HT-29 (cell line): ENCODE measurements at places on chromosomes 7 and 10.

GRCh38 chr7:156969972-156970420 lies 20.5 kb downstream of the NOM1 start:
- peak; percentile 37 for DNase-seq

DNA sequence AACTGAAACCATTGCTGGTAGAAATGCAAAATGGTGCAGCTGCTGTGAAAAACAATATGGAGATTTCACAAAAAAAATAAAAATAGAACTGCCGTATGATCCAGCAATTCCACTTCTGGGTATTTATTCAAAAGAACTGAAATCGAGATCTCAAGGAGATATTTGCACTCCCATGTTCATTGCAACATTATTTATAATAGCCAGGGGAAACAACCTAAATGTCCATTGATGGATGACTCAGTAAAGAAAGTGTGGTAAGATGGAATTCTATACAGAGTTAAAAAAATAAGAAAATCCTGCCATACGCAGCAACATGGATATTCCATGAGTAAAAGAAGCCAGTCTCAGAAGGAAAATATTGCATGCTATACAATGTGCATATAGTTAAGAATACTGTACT lies 290.6 kb upstream of the GHITM start:
- no peak for DNase-seq

DNA sequence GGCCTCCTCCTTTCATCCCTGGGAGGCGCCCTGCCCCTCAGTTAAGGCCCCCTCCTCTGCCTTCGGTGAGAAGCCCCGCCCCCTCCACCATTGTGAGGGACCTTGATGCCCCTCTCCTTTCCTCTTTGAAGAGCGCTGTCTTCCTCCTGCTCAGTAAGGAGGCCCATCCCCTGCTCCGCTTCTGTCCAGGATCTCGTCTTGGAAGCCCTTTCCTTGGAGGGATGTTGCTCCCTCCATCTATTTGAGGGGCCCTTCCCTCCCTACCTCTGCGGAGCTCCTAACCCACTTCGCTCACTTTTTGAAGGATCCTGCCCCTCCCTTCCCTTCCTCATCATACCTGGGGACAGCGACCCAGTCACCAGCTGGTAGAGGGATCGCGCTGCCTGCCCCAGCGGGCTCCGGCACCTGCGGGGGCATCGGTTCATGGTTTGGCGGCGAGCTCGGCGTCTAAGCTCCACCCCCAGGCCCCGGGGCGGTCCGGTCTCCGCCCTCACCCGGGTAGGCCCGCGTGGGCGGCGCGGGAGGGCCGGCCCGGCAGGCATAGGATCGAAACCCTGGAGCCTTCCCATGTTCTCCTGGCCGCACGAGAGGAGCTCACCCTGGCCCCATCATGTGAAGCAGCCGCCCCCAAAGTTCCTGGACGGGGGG lies 4.1 kb downstream of the KCNIP2 start:
- DNase-seq = no peak

- DNase-seq = no peak
Measured at GRCh38 chr7:28725911-28726310, 232.2 kb downstream of the TRIL start.

DNA sequence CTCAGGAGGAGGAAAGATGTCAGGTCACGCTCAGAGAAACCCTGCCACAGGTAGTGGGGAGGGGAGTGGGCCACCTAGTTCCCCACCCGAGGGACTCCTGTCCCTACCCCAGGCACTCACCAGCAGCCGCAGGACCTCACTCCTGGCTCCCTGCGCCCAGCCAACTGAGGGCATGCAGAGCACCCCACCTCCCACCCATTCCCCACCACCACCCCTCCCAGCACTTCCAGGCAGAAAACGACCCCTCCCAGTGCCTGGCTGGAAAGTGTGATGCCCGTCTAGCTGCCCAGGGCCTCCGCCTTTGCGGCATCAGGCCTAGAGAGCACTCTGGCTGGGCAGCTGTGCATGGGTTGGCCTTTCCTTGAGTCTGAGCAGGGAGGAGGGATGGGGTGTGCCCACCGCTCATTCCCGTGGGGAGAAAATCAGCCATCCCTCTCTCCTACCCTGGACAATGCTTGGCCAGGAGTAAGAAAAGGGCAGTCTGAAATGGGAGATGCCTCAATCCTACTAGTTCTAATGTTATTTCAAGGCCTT lies 1.3 kb downstream of the C10orf105 start:
- DNase-seq = no peak

- DNase-seq = no peak
Measured at GRCh38 chr7:121011401-121011800, 22.9 kb downstream of the CPED1 start.

DNA sequence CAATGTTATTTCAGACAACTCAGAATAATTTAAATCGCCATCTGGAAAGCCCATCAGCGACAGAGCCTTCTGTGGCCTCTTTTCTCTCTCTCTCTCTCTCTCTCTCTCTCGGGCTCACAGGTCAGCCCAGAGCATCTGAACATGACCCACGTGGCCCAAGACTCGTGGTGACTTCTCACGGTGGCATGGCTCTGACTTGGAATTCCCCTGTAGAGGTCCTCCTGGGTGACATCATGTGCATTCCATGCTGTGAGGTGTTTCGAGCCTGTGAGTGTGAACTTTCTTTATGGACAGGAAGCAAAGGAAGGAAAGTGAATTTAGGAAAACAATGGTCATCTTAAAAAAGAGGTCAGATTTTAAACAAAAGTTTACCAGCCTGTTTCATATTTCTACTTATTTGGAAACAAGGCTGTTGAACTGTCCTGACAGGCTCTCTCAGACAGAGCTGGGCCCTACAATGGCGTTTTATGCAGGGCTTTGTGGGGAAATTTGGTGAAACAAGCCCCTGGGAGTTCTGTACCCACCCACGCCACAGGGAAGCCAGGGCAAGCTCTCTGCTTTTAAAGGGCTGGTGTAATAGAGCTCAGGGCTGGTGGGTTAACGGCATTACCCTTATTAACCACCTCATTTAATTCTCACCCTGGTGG lies 359.7 kb upstream of the ZNF32 start:
- DNase-seq = no peak

GRCh38 chr7:104175361-104175984 lies 32.3 kb downstream of the ORC5 start:
- no peak for DNase-seq

DNA sequence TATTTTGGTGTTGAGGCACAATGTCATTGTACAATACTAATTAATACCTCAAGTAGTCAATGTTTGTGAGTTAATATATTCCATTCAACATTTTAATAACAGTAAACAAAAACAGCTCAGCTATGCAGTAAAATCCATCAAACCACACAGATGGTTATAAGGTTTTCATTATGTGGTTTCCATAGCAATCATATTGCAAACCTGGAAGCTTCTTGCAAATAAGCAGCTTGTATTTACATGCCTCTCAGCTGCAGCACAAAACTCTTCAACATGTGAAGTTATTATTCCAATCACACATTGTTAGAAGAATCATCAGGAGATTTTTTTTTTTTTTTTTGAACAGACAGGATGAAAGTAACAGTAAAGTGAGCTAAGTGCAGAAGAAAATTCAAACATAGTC lies 170.2 kb downstream of the SKAP2 start:
- DNase-seq = no peak

DNA sequence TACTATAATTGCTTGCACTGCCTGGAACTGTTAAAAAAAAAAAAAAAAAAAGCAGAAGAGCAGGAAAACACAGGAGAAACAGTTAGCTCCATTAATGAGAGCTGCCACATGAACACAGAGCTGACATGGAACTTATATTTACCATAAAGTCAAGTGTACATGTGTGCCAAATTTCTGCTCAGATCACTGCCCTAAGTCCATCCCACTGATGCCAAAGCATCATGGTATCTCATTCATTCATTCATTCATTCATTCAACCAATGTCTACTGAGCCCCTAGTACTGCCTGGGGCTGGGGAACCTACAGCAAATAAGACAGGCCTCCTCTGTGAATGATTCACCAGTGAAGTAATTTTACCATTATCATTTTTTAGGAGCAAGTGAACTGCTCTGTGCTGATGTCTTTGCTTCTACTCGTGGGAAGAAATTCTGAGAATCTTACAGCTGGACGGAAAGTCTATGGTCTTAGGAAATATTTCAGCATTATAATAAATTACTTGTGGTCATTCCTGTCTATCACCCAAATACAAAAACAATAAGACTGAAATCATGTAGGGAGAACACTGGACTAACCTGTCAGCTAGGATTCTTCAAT lies 58.8 kb upstream of the ABLIM1 start:
- no peak for DNase-seq

DNA sequence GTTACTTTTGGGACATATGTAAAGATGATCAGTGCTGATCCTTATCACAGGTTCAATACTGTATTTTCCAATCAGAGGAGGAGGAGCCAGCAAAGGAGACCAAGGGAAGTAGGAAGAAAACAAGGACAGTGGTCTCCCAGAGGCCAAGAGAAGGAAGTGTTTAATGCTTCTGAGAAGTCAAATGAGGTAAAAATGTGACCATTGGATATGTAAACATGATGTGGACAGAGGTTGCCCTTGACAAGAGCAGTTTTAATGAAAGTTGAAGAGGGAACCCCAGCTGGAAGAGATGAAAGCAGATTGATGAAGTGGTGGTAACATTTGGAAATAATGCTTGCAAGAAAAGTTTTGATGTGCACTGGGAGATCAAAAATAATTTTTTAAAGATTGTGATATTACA lies 18.8 kb downstream of the CROT start:
- no peak for DNase-seq

GRCh38 chr10:12961416-12962205 lies 39.9 kb downstream of the CCDC3 start:
- no peak for DNase-seq

DNA sequence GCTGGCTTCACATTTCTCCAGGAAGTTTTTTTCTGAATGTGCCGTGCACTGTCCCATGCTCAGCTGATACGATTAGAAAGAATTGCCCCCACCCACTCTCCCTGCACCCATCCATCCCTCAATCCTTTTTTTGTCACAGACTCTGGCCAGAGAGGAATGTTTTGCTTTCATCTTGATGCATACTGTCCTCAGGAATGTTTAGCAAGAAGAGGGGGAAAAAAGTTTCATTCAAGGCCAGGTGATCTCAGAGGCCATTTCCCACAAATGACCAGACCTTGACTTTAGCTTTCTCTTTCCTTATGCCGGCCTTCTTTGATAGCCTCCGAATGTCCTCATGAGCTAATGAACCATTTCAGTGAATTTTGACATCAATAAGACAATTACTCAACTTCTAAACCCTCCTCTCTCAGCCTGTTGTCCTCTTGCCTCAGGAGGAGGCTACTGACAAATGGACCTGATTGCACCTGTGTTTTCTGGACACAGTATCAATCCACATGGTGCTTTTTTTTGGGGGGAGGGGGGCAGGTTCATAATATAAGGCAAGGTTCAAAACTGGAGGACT lies 105.0 kb upstream of the KLF6 start:
- DNase-seq = peak; percentile 63

DNA sequence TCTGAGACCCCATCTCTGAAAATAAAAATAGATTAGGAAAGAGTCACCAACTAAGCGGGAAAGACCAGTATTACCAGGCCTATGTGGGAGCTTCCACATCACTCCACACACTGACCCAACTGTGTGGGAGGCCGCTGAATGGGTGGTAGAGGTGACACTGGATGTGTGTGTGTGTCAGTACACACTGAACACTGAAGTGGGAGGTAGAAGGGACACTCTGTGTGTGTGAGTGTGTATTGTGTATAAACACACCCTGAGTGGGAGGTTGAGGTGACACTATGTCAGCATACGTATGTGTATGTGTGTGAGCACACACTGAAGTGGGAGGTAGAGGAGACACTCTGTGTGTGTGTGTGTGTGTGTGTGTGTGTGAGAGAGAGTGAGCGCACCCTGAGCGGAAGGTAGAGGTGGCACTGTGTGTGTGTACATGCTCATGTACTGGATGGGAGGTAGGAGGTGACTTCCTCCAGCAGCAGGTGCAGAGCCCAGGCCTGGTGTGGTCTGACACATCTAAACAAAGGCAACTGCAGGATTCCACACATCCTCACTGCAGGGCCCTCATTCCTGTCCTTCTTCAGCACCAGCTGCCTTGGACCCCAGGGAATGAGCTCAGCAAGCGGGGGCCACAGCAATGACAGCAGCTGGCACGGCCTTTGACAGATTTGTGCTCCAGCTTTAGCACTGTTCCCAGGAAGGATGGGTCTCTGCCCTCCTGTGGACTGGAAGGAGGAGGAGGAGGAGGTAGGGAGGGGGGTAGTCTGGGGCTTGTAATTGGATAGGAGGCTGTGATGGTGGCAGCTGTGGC lies 26.5 kb upstream of the RBM20 start:
- no peak for DNase-seq

DNA sequence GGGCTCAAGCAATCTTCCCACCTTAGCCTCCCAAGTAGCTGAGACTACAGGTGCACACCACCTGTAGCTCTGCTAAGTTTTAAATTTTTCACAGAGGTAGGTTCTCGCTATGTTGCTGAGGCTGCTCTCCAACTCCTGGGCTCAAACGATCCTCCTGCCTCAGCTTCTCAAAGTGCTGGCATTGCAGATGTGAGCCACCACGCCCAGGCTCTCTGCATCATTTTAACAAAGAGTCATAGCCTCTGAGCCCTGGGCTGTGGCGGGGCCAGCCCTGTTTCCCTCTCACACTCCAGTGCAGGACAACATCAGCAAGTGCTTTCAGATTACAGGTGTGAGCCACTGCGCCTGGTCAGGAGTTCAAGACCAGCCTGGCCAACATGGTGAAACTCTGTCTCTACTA lies 102.5 kb downstream of the COL26A1 start:
- DNase-seq = no peak

GRCh38 chr7:24478137-24478655 lies 95.1 kb upstream of the PALS2 start:
- no peak for DNase-seq

DNA sequence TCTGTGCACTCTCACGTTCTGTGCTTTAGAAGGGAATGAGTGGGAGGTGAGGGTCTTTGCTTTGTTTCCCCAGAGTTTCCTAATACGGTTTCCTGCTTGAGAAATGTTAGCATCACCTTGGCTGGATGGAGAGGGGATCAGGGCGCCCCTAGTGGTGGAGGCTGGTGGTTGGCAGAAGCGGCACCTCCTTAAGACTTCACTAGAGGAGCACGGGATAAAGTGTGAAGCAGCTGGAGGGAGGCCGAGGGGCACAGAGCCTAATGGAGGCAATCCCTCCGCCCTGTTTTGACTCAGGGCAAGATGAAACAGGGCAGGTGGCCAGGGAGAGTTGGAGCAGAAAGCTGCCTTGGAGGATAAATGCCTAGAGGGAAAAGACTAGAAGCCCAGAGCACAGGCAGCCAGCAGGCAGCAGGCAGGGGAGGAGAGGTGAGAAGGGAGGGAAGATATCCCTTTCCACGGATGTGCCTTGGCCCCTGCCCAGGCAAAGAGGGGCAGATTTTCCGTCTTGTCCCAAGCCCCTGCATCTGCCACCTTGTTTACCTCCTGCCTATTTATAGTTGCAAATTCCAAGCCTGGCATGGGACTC lies 56.0 kb upstream of the BTRC start:
- DNase-seq = peak; percentile 59

GRCh38 chr10:125882596-125882995 lies 1.5 kb upstream of the DHX32 start:
- DNase-seq = no peak
